Skin of body (tissue), 3 donors: ENCODE measurements at places on chromosomes 7 and 10. TPM values are rescaled to one million over a fixed set of nuclear protein-coding genes. Genes with fewer than 3 reads are reported as not detected.

GRCh38 chr7:151240536-151240935, 8.0 kb downstream of the SMARCD3 start:
- DNase-seq, result no peak

GRCh38 chr7:134394056-134394455, 64.8 kb downstream of the AKR1B1 start:
- DNase-seq, result no peak

EPHB6 gene
- total RNA-seq, result 34.7 TPM

DNA sequence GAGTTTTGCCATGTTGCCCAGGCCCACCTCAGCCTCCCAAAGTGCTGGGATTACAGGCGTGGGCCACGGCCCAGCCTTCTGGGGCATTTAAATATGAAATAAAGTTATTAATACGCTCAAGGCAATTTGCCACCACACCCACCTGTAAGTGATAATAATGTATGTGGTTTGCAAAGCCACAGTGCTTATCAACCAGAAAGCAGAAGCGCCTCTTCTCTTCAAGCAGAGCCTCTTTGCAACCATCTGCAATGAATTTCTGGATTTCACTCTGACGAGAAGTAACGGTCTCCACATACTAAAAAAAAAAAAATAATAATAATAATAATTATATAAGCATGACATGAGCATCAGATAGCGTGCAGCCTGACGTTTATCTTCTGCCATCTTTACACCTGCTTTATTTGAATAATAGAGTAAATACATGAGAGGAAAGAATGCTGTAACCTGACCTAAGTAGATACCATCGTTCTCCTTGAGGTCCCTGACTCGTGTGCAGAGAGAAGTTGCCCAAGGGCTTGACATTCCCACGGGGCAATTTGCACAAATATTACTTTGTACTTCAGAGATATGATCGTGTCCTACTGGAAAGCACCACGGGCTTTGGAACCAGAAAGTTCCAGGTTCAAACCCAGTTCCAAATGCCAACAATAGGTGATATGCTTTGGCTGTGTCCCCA, 34.0 kb downstream of the BRI3 start:
- DNase-seq, result no peak

GRCh38 chr7:45402480-45403218, 171.5 kb upstream of the ADCY1 start:
- peak; percentile 52 for DNase-seq

DNA sequence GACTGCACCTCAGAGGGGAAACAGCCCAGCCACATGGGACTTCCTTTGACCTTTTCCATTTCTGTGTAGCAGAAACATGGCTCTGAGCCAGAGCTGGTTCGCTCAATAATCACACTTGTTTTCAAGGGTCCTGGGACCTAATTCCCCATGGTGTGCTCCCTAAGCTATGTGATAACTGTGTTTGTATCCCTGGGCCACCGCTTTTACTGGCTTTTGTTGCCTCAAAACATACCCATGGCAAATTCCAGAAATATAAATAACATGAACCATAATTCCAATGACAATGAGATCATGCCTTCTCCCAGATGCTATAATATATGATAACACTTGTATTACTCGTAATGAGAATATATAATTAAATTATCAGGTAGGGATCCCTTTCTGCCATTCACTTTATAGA, 196.4 kb downstream of the GFRA1 start:
- DNase-seq, result no peak

DNA sequence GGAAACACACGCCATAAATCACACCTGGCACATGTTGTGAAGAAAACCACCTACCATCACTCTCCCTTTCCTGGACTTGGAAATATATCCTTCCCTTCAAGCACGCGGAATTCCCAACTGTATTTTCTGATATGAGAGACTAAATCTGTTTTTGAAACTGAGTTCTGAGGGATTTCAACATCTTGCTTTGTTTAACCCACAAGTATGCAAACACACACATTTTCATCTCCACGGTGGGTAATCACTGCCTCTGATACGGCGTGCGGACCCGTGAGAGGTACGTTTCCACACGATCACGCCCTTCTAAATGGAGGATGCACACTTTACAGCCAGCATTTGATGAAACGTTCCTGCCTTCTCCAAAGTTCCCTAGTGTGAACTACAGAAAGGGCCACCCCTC, 83.4 kb downstream of the ZRANB1 start:
- no peak for DNase-seq

KCNH2 gene
- 0.99 TPM for total RNA-seq

ELN gene
- 321 TPM for total RNA-seq

NKX2-3 gene
- total RNA-seq, result not detected

DNA sequence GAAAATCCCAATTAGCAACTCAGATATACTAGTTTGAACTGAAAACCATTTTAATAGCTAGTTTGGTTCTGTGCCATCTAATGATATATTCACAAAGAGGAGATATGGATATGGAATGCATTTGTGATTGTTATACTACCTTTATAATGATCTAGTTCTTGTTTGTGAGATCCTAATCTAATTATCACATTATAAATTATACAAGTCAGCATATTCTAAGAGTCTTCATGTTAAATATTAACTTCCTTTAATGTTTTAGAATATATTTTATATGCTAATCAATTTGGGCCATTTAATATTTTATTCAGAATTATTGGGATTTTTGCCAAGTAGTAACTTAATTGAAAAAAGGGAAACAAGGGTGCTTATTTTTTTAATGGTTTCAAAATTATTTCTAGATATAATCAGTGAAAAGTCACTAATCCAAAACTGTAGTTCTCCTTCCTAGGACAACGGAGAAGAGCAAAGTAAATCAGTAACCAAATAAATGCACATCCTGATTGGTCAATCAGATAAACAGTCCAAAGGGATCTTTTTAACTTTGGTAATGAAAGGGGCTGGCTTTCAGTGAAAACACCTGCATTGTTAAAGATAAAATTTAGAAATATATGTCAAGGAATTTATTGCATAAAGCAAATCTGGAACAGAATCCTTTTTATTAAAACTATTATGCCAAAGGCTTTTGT, 173.9 kb upstream of the MEOX2 start:
- no peak for DNase-seq

GRCh38 chr7:101634196-101634717, 5.2 kb upstream of the MYL10 start:
- no peak for DNase-seq

- DNase-seq, result no peak
These were observed 90.9 kb downstream of the COL26A1 start for GRCh38 chr7:101453617-101454016.

DNA sequence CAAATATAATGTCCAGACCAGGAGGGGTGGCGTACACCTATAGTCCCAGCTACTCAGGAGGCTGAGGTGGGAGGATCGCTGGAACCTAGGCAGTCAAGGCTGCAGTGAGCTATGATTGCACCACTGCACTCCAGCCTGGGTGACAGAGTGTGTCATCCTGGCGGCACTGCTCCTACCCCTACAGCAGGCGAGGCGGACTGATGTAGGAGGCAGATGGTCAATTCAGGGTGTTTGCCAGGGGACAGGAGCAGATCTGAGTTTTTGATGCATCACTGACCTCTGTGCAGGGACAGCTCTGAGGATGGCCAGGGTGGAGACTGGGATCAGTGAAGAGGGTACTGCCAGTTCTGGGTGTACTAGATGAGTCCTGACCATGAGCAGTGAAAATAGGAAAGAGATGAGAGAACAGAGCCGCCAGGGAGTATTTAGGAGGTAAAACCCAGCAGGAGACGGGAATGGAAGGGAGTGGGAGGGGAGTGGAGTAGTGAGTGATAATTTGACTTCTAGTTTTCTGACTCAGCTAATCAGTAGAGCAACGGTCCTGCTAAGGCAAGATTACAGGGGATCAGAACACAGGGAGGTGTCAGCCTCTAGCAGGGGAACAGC, 75.3 kb downstream of the HIP1 start:
- no peak for DNase-seq

DNA sequence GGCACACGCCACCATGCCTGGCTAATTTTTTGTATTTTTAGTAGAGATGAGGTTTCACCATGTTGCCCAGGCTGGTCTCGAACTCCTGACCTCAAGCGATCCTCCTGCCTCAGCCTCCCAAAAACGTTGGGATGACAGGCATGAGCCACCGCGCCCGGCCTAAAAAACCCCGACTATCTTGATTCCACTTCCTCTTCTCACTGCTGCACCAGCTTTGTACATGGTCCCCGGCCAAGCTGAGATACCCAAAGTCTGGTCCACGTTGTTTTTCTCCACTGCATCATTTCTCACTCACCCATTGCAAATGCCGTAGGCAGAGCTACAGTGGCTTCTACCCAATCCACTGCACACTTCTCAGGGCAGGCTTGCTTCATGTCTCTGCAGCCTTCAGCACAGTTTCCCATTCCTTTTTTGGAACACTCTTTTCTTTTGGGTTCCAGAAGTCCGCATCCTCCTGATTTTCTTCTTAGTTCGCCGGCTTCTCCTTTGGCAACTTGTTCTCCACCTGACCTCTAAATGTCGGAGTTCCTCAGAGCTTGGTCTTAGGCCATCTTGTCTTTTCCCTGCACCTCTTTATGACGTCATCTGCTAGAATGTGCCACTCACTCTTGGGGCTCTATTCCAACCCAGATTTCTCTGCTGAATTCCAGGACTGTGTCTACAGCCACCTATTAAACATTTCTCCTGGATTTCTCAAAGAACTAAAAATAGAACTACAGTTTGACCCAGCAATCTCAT, 6.0 kb upstream of the GNB2 start:
- no peak for DNase-seq

EGFR gene
- 45.7 TPM for total RNA-seq

ASZ1 gene
- not detected for total RNA-seq

DNA sequence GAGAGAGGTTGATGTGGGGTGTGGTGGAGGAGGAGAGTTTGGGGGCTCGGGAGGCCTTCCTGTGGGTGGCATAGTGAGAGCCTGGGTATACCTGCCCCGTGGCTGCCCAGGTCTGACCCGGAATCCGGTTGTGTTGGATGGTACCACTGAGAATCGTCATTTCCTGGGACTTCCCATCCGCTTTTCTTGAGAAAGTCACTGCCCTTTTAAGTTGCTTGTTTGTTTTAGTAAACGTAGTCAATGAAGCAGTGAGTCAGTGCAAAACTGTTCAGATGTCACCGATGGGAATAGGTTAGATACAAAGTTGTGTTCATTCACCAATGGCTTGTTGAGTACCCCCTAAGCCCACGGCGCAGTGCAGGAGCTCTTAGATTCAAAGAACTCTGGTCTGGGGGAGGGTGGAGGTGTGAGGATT, 285.8 kb downstream of the CAMK1D start:
- no peak for DNase-seq

DNA sequence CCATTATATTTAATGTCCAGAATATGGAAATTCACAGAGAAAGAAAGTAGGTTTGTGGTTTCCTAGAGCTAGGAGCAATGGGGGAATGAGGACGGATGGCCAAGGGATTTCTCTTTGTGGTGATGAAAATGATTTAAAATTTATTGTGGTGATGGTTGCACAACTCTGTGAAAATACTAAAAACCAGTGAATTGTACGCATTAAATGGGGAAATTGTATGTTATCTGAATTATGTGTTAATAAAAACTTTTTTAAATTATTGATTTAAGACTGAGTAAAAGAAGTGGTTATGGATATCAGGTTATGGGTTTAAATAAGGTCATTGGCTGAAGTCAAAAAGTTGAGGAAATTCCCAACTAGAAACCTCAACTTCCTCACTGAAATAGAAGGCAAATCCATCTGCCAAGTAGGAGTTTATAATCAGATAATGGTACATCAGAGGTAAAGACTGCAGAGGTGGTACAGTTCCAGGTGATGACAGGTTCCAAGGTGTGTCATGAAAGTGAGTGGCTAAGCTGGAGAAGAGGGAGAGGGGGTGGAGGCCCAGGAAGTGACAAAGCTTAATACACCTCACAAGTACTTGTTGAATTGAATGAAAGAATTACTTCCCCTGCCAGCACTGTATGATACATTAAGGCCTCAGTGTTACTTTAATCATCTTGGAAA, 68.9 kb upstream of the CCDC71L start:
- DNase-seq, result no peak

- no peak for DNase-seq
These were observed 473.1 kb upstream of the PODXL start for GRCh38 chr7:132029369-132030085.

TEX47 gene
- not detected for total RNA-seq

- no peak for DNase-seq
These were observed 118.1 kb downstream of the GNAT3 start for GRCh38 chr7:80393786-80394185.

CYP3A5 gene
- total RNA-seq, result 24.9 TPM

DNA sequence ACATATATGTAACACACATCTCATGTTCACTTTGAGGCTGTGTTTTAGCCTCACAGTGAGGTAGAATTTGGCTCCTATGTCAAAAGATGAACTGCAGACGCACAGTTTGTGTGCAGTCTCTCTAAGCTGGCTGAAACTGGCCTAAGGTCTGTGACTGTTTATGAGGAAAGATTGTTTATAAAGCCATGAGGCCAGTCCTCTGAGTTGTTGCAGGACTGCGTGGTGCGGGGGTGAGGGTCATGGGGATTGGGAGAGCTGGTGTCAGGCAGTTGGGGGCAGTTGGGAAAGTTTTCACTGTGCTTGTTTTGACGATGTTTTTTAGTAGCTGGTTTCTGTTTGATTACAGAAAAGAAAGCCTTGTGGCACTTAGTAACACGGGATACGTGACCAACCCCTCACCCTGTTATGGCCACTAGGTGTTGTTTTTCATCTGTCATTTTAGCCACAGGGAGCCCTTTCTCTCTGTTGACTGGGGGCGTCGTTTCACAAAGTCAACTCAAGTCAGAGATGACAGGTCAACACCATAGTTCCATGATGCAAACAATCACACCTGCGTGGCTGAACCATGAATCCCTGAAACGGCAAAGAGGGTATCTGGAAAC, 310.9 kb downstream of the CCDC3 start:
- DNase-seq, result no peak

BRAF gene
- total RNA-seq, result 63.6 TPM

DNA sequence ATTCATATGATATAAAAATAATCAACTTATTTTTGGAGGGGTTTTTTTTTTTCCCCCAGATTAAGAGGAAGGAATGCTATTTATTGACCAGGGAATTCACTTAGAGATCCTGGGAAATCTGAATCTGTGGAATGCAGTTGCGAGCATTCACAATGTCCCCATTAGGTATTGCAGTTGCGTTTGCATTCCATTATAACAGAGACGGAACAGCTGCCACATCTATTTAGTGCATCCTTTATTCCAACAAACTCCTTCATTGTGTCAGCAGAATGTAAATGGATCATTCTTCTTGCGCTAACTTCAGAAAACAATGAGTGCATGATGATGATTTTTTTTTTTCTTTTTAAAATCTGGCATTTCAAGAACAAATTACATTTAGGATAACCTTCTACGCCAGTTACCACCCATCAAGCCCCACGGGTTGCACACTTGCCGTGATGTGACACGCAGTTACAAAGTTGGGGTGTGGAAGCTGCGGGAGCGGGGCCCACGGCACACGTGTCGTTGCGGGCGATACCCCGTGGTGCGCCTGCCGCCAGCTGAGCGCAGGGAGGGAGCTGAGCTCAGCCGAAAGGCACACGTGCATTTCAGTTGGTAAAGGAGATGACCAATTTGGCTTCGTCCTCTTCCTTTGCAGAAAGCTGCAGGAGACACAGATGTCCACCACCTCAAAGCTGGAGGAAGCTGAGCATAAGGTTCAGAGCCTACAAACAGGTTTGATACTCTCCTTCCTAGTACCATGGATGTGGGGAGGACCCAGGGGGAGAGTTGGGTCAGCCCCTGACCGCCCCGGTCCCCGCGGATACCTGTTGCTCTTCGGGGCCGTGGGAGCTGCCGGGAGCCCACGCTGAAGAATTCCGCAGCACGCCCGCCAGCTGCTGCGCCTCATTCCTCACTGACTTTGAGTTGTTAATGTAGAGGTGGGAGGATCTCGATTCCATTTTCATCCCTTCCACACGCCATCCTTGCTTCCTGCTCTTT, 175.3 kb upstream of the SH2B2 start:
- DNase-seq, result no peak

LIPJ gene
- 0.49 TPM for total RNA-seq
